ENCODE measurements at places on chromosomes 12 and 14.
A peak's percentile ranks its signal among the peaks of the same experiment; 100 is the strongest.

GRCh38 chr14:66038618-66039017, 447.6 kb upstream of the CCDC196 start:
- no peak for DNase-seq

DNA sequence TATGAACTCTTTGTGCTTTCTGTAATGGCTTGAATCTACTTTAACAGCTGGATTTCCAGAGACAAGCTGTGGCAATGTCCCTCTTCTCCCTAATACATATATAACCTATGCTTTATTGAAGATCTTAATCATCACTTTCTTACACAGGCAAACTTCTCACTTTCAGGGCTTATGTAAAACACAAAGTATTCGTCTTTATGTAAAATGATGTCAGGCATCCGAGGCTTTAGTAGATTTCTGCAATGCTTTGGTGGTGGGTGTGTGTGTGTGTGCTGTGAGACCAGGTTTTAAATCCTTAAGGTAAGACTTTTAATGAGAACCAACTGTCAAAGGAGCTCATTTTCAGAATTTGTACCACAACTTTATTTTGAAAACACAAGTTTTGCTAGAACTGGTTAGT, 70.0 kb upstream of the HMGA2 start:
- DNase-seq, result no peak

DNA sequence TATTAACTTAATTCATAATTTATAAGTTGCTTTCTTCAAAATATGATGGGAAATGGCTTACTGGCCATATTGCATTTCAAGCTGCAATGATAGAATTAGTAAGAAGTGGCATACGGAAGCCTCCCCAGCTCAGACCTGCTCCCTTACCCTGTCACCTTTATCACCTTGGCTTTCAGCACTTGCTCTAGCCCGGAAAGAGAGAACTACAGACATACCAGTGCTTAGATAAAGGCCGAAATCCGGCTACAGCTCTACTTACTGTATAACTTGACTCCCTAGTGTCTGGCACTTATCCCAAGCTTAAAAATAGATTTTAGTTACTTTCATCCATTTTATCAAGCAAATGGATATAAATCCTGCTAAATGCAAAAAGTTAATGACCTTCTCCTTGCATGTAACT, 42.5 kb downstream of the PKP2 start:
- no peak for DNase-seq

DNA sequence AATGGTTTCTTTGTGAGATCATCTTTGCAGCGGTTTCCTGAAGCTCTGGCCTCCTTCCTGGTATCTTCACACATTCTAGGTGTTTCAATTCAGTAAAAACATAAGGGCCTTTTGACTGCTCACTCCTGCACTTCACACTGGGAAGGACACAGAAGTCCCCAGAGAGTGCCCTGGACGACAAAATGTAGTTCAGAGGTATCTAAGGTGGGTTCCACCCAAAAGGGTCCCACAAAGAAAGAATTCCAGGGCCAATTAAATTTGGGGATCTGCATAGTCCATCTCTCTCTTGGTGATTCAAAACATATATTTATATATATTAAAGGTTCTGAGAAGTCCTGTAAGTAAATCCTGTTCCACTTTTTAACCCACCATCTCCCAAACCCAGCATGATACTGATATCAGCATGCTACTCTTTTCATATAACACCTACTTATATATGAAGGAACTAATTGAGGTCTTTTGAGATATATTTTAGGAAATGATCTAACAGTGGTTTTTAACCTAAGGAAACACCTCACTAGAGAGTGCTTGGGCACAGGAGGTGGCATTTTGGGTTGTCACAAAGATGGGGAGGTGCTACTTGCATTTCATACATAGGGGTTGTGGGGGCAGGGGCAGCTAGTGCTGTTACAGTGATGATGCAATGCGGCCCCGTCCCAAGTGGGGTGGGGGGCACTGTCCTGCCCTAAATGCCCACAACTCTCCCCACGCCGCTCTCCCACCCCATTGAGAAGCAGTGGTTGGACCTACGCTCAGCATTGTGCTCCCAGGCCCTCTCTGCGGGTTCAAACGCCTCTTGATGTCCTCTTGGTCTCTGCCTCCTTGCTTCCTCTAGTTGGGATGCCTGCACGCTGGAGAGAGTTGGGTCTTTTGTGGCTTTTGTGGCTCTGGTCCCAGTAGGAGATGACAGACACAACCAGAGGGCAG, 109.4 kb downstream of the ARF6 start:
- DNase-seq, result peak; percentile 88

- DNase-seq, result no peak
Measured at GRCh38 chr14:38527502-38527878, 271.6 kb upstream of the CLEC14A start.

- no peak for DNase-seq
Measured at GRCh38 chr12:43237238-43237879, 314.6 kb downstream of the ADAMTS20 start.

DNA sequence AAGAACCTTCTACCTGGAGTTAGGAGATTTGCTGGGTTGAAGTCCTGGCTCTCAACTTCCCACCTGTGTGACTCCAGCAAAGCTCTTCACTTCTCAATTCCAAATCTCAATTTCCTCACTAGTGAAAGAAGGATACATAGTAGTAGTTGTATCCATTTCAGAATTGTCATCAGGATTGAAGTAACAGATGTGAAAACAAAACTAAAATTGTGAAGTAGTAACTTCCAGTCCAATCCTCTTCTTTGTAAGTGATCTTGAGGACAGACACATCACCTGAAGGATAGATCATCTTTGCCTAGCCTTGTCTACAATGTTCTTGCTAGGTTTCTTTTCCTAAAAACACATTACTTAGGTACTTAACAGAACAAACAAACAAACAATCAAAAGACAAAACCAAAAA, 1.2 kb upstream of the LRRK2 start:
- DNase-seq, result no peak

GRCh38 chr12:73421832-73422231, 1115.8 kb upstream of the ATXN7L3B start:
- DNase-seq, result peak; percentile 12

- peak; percentile 28 for DNase-seq
Measured at GRCh38 chr14:104723651-104724406, at the start of gene ADSS1. TSS of gene ADSS1 (plus strand) at chr14:104724229. CDS start at chr14:104724271, 42 bp downstream.

DNA sequence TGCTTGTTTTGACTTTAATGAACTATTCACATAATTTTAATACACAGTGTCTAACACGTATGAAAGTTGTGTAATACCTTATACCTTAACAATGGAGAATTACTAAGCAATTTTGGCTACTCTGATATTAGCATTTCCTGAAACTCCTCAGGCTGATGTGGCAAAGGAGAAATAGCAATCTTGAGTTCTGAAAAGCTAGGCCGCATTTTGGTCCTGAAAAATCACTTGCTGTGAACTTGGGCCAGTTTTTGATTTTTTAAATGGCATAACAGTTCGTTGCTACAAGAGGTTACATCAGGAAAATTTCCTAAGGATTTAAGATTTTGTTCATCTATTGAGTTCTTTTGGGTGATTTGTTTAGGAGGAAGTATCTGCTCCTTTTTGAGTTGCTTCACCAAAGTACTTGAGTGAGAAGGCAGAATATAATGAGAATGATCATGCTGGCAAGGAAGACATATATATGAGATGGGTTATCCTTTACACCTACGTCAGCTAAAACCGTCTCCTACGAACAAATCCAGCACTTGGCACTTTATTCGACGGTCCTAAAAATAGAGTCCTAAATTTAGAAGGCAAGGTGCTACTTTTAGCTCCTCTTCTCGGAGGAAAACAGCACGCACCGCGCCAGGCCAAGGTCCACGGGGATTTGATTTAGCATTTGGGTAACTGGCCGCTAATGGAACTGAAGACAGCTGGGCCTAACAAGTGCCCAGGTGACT, 32.2 kb downstream of the MIA2 start:
- DNase-seq, result no peak

DNA sequence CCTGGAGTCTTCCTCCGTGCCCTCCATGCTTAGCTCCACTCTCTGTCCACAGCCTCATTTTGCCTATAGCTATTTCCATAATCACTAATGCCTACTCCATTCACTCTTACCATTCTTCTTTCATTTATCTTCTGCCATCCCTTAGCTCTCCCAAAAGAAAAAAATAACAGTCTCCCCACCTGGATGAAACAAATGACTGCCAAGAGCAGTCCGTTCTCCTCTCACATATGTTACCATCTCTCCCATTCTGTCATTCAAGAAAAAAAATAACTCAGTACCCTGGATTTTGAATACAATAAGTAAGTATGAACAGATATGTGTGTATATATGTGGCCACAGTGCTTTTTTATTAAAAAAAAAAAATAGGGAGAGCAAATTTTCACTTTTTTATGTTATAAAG, 13.2 kb downstream of the DUSP16 start:
- no peak for DNase-seq

GRCh38 chr12:130591736-130592135, 124.4 kb downstream of the RIMBP2 start:
- DNase-seq, result no peak

- DNase-seq, result no peak
Measured at GRCh38 chr12:95136598-95136997, 63.2 kb upstream of the NR2C1 start.

GRCh38 chr12:110848314-110848923, 1.6 kb downstream of the CCDC63 start:
- no peak for DNase-seq

GRCh38 chr12:49133014-49133413, 1.8 kb upstream of the TUBA1B start:
- DNase-seq, result no peak

- DNase-seq, result no peak
Measured at GRCh38 chr14:106619606-106620005, 1093.2 kb downstream of the TMEM121 start.

DNA sequence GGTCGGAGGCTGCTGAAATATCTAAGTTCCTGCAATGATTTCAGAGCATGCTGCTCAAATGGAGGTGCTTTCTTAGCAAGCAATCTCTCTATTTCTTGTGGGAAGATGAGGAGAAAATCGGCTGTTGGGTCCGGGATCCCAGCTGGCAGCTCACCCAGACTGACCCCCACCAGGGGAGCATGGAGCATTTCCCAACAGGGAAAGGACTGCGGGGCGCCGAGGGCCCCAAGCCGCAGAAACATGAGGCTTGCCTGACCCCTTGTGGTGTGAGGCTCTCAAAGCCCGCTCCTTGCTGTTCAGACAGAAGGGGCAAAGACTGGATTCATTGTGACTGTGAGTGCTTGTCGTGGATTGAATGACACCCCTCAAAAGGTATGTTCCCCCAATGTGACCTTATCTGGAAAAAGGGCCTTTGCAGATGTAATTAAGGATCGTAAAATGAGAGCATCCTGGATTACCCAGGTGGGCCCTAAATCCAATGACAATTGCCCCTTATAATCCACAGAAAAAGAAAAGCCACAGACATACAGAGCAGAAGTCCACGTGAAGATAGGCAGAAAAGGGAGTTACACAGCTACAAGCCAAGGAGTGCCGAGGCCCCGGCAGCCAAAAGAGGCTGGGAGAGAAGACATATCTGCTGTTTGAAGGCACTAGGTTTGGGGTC, 116.3 kb upstream of the VASH1 start:
- no peak for DNase-seq

DNA sequence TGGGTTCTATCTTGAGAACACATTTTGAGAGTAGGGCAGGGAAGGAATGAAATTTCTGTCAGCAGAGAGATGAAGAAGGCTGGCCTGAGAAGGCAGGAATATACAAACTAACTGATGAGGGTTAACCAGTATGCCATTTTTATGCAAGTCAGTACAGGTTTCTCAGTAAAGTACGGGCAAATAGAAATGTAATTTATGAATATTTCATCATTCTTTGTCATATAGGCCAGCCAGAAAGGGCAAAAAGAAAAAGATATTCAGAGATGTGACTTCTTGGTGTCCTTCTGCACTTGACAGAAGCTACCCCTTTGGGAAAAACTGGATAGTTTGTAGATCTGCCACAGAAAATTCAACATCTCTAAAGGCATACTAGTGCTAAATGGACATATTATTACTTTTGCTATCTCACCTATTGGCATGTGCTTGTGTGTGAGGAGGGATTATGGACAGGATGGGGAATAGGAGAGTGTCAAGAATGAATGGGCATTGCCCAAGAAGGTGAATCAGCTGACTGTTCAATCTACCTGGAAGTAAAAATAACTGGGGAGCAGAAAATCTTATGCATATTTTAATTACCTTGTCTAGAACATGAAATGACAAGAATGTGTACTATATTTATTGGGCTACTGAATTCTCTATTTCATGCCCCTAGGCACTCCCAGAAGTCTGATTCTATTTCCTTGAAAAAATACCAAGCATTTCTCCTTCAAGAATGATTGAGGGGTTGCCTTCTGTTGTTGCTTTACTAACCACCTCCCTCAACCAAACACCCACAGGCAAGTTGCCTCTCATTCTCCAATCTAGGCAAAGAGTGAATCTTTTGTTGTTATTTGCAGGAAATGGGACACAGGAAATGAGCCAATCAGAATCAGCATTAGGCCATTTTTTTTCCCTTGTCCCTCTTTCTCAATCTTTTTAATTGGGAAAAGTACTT, 175.1 kb upstream of the SLC38A2 start:
- no peak for DNase-seq

GRCh38 chr14:63795532-63795931, 57.3 kb upstream of the SYNE2 start:
- DNase-seq, result no peak

Data from CD4-positive, alpha-beta T cell treated with Interleukin-4 for 4 hours (primary cell).